ENCODE measurements at places on chromosomes 5 and 9.
A peak's percentile ranks its signal among the peaks of the same experiment; 100 is the strongest.

GRCh38 chr5:55551358-55551757 is 16.6 kb upstream of the PLPP1 start:
- no peak for DNase-seq

DNA sequence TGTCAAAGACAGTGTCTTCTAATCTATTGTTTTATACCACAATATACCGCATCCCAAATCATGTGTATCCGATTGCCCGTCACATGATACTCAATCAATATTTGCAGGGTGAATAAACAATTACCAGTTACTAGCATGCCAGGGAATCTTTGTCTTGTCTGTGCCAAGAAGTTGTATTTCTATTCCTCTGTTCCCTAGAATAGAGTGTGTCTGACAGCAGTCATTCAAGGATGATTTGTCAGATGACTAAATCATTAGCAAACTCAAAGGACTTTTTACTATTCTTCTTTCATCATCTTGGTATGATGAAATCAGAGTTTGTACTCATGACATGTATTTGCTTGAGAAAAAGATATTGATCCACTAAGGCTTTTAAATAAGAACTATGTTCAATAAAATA is 348.8 kb downstream of the HTR1A start:
- no peak for DNase-seq

GRCh38 chr5:55427157-55427556 is 107.6 kb downstream of the PLPP1 start:
- no peak for DNase-seq

GRCh38 chr5:151238303-151238741 is 14.4 kb upstream of the CCDC69 start:
- DNase-seq, result no peak

DNA sequence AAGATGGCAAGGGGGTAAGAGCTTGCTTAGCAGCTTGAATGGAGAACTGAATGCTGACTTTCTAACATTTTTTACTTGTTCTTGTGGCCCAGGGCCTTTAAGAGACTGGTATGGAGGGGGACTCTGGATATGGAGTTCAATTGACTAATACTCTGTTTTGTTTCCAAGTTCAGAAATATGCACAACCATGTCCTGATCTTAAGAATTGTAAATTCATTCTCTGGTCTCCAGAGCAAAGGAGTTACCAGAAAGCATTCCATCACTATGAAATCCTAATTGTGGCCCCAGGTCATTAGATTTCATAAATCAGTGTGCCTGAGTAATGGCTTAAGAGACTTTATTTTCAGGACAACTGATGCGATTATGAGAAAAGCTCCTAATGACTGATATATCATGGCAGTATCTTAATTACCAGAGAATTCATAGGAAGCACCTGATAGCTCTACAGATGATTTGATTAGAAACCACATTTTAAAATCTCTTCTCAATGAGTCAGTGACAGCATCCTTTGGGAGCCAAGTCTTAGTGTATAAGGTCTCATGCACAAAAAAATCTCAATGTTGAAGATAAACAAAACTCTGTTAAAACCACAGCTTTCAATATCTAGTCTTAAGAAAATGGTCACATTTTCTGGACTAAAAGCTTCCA is 613.6 kb upstream of the KLF4 start:
- no peak for DNase-seq

- no peak for DNase-seq
These were observed 251.0 kb upstream of the TRIM32 start for GRCh38 chr9:116436121-116436520.

DNA sequence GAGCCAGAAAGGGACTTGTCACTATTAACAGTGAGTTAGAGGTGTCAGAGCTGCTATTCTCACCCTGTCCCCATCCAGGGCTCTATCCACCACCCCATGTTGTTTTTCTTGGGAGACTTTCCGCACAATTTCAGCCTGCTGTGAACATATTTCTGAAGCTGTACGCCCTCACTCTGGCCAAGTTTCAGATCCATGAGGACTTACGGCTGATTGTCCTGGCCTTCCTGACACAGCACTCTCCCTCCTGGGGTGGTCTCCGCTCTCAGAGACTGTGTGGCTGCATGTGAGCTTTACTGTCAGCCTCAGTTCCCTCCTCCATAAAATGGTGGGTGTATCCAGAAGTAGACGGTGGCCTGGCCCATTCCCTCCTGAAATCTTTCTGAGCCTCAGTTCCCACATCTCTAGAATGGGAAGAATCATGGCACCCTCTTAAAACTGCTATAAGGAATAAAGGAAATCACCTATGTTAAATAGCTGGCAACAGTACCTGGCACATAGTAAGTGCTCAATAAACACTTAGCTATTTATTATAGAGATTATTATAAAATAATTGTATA is 804 bp upstream of the IL17B start:
- DNase-seq, result no peak

DNA sequence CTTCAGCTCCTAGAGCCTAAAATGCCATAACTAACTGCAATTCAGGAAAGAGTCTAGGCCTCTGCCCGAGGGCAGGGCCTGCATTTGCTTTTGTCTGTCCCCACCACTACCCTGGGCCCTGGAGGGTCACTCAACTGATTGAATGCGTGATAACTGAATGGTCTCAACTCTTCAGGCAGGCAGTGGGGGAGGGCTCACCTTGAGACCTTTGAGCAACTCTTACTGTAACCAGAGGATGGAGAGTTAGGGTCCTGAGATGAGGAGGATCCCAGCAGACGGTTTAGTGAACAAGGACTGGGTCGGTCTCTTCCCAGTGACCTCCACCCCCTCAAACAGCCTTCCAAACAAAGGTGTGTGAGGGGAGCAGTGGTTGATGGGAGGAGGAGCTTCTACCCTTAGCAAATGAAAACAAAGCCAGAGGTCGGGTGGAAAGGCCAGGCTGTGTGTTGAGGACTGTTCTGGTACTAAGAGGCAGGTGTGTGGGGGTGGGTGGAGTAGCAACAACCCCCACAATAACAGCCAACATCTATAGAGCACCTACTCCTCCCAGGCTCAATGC is 59.4 kb downstream of the CXXC5 start:
- DNase-seq, result no peak

DNA sequence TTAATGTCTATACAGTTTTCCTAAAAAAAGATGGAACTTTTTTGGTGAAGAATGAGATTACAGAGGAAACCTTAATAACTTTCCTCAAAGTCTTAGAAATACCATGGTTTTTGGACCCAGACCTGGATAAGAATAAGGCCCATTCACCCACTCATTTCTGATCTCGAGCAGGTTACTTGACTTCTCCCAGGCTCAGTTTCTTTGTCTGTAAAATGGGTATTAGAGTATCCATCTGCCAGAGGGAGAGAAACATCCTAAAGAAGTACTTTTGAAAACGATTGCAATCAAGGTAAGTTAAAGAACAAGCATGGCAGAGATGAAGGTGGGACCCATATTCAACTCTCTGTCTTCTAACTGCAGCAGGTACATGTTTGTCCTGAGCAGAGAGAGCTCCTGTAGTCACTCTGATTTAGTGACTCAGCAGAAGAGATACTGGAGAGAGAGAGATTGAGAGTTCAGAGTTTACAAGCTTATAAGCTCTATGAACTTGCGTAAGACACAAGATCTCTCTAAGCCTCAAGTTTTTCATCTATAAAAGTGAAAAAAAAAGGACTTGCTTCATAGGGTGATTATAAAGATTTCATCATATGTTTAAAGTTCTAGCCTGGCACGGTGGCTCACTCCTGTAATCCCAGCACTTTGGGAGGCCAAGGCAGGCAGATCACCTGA is 379.4 kb upstream of the SGCD start:
- DNase-seq, result no peak

DNA sequence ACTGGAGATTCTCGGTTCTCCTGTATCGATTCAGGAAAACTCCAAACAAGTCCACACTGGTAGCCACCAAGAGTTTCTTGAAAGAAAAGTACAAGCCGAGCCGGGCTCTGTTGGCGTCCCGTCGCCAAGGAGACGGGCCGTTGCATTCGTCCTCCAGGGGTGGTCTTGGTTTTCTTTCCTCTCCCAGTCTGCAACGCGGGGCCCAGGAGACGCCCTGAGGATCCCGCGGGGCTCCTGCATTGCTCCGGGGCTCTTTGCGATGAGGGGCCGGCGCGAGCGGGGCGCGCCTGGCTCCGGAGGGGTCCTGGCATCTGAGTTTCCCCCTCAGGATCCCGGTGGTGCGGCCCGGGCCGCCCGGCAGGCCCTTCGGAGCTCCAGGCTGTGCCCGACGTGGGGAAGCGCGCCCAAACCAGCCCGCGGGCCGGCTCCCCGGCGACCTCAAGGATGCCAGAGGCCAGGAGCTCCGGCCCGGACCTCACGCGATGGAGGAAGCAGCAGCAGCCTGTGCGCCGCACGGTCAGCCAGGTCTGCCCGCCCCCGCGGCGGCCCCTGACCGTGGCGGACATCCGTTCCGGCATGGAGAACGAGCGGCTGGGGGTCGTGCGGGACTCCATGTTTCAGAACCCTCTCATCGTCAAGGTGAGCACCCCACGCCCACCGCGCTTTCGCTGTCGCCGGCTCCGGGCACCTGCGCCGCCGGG is at the start of gene CFAP77:
Gene CFAP77, plus strand, starts transcription at position 384 of the 701 bp plus-strand sequence. Its CDS starts 61 bp downstream, at position 445.
- DNase-seq, result peak; percentile 68

- no peak for DNase-seq
These were observed 253.1 kb downstream of the TLR4 start for GRCh38 chr9:117957267-117957666.

GRCh38 chr9:91305596-91306295 is 56.0 kb downstream of the AUH start:
- DNase-seq, result no peak

DNA sequence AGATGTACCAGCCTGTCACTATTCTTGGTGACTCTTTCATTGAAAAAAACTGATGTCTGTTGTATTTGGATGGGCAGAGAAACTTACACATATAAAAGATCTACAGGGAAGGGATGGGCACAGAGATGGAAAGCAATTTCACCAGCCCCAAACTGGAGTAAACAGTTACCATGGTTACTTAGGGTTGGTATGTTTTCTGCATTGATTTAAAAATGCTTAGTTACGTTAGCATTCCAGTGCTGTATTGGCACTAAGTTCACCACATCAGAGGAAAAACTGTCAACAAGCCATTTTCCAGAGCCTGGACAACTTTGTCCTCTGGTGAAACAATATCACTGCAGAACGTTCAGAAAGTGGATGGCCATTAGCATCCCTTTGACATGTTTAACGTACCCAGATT is 28.0 kb downstream of the MARCHF3 start:
- no peak for DNase-seq

DNA sequence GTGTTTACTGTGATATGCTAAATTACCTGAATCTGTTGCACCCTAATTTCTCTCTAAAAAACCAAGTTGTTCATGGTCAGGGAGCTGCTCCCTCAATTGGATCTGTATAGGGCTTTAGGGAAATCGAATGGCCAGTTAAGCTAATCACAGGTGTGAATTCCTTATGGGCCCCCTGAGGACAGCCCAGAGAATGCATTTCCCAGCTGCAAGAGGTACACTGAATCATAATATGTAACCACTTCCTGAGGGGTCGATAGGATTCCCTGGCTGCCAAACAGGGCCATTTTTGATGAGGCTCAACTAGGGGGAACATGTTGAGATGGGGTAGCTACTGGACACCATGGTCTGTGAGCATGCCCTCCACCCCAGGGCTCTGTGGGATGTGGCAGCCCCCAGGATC is 478.6 kb downstream of the CCDC171 start:
- DNase-seq, result no peak

GRCh38 chr9:77954013-77954665 is 77.5 kb downstream of the GNAQ start:
- no peak for DNase-seq

- no peak for DNase-seq
These were observed 140.0 kb downstream of the MUSK start for GRCh38 chr9:110808599-110808980.

DNA sequence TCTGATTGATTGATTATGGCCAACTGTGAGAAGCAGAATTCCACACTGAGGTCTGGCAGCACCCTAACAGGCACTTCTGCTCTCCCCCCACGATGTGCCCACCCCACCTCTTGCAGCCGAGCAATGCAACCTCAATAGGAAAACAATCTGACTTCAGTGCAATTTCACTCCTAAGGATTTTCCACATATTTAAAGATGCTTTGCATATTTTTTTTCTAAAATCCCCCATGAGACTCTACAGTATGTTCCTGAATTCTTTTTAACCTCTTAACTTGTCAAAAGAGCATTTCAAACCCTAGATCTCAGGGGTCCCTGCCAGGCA is 243.1 kb downstream of the AUH start:
- no peak for DNase-seq

DNA sequence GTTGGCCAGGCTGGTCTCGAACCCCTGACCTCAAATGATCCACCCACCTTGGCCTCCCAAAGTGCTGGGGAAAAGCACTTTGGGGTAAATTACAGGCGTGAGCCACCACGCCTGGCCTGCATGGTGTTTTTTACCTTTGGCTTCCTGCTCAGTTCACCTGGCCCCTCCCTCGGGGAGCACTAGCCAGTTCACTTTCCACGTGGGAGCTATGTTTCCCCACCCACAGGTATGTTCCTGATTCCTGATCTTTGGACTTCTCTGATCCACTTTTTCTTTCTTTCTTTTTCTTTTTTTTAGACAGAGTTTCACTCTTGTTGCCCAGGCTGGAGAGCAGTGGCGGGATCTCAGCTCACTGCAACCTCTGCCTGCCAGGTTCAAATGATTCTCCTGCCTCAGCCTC is 15.8 kb downstream of the DAB2IP start:
- DNase-seq, result no peak

DNA sequence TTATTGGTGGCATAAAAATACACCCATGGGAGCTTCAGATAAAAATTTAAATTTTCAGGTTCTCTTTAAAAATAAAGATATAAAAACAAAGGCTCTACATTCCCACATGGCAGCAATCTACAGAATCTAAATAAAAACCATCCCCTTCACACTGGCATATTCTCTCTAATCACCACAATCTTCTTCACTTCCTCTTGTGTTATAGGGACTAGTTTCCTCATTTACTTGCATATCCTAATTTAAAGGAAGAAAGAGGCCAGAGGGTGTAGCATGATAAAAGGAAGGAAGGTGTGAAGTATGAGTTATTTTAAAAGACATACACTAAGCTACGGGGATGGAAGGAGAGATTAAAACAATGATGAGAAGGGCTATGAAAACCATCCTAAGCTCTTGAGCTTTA is 390.5 kb downstream of the ZNF608 start:
- no peak for DNase-seq

GRCh38 chr5:158261674-158262367 is 402.9 kb upstream of the CLINT1 start:
- no peak for DNase-seq

DNA sequence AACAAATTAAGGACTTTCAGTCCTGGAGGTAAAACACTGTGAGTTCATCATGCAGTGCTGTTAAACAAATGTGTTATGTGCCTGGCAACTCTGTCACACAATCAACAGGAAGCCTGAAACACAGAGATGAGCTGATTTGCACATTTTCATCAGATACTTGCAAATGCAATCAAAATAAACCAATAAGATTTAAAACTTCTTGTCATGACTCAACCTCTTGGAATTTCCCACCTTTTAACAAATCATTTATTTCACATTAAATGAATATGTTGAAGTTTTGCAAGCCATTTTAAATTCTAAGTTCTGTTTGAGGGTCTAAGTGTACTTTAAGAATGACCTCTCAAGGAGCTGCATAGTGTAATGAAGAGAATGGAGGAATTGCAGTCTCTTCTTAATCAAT is 64.4 kb downstream of the ANXA1 start:
- no peak for DNase-seq

- DNase-seq, result no peak
These were observed 95.7 kb upstream of the SHB start for GRCh38 chr9:38164659-38165221.

GRCh38 chr5:99102073-99102697 is 173.4 kb upstream of the CHD1 start:
- DNase-seq, result no peak
